Stimulated activated CD4-positive, alpha-beta T cell treated with anti-CD3 and anti-CD28 coated beads, Interleukin-1b, Interleukin-23, amount 100 ng/mL, for 1 hour (primary cell): ENCODE measurements at places on chromosomes 11 and 22.

DNA sequence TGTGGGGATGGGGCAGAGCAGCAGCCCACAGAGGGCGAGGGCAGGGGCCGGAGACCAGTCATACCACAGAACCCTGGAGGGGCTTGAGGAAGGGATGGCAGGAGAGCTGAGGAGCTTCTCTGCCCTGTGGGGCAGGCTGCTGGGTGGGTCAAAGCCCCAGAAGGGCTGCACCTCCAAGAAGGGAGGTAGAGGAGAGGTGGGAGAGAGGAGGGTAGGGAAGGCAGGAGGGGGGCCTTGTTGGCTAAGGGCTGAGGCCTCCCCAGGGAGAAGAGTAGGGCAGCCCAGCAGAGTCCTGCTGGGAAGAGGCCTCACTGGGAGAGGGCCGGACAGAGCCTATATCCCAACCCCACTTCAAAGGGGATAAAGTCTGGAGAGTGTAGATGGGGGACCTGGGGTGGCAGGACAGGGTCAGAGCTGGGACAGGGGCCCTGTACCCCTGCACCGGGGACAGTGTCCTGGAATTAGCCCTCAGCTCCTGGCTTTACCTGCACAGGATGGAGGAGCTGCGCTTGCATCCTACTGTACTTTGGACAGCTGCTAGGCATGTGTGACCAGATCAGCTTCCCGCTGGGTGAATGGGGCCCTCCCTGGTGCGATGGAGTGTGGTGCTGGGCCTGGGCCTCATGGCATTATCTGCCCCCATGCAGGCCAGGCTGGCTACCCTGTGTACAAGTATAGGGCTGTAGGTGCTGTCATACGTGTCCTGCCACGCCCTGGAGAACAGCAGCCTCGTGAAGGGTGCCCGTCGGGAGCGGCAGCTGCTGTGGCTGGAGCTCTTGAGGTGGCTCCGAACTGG, 7.3 kb downstream of the DGCR6L start:
- DNase-seq: no peak

- no peak for DNase-seq
Observed at GRCh38 chr22:37563153-37564081, 3.1 kb downstream of the CDC42EP1 start.

DNA sequence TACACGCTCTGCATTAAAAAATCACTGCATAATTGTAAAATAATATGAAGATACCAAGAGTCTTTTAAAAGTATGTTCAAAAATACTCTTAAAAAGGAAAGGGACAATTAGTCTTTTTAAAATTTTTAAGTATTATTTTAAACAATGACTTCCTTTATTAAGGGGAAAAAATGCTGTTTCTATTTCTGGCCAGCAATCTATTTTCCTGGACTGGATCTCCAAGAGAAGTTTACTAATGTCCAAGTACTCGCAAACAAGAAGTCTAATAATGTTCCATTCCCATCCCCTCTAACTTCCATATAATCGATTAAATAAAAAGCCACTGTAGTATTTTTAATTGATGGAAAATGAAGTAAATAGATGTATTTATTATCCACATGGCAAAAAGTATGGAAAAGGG, 123.7 kb downstream of the MPPED2 start:
- DNase-seq: no peak

DNA sequence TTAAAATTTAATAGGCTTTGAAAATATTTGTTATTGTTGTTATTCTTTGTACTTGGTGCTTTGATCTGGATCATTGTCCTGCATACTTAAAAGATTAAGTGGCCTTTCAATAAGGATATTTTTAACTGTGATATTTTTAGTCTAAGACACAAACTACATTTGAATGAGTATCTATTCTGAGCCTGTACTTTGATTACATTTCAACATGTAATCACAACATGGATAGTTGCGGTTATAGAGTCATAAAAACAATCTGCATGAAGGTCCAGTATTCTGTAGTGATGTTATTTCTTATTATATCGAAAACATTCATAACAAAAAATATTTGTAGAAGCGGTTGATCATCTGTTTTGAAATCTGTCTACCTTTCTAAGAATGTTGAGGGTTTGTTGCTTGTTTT, 58.6 kb downstream of the HIPK3 start:
- no peak for DNase-seq

DNA sequence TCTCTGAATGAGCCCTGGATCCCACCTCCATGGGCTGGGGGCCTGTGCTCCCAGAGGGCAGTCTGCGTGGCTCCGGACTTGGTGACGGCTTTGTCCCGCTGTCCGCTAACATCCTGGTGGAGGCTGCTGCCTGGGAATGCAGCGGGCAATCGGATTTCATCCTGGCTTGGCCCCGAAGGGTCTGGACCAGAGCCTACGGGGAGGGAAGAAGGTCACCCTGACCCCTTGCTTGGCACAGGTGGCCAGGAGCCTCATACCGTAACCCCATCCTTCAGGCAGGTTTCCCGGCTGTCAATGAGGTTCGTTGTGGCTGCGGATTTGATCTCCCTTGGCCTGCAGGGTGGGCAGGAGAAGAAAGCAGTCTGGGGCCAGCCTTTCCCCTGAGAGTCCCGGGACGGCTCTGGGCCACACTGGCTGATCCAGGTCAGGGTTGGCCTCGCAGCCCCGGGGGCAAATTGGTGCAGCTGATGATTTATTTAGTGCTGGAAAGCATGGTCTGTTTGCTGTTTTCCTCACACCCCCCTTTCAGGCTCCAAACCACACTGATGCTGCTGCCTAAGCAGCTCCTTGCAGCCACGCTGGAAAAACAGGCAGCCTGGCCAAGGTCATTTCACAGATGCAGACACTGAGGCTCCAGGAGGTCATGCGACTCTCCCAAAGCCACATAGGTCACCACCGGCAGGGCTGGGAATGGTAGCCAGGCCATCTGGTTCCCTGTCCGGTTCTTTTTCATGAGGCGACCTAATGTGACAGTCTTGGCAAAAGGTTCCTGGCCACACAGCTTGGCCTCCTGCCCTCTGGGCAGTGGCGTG, 15.0 kb downstream of the PRDM11 start:
- DNase-seq: no peak

DNA sequence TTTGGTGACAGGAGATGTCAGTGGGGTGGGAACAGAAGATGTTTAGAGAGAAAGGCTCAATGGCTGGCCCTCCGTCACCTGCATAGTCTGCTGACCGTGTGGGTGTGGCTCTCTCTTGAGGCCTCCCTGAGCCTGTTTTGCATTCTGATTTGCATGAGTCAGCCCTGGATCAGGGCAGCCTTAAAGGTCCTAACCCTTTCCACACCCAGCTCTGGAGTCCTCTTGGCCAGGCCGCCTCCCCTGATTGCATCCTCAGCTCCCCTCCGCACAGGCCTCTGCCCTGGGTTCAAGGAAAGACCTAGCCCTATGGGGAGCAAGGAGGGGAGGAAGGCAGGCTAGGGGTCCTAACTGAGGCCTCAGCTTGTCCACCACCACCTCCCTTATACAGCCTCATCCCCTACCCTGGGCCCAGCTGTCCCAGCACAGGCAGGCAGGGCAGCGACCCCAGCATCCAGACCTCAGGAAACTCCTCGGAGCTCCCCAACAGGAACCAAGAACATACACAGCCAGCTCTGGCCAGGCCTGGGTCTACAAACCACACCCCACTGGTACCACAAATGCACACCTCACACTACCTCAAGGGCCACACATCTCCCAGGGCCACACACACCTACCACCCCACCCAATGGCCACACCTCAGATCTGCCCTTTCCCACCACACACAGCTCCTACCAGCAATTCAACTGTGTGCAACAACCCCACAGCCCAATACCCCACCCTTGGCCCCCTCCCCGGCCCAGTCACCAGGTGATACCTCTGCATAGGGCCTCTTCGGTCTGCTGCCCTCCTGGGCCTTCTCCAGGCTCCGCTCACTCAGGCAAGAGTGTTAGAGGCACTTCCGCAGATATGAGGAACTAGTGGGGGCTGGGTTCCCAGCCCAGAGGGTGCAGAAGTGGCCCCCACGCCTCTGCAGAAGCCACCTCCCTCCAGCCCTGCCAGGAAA, 13.7 kb downstream of the ARAP1 start:
- no peak for DNase-seq

DNA sequence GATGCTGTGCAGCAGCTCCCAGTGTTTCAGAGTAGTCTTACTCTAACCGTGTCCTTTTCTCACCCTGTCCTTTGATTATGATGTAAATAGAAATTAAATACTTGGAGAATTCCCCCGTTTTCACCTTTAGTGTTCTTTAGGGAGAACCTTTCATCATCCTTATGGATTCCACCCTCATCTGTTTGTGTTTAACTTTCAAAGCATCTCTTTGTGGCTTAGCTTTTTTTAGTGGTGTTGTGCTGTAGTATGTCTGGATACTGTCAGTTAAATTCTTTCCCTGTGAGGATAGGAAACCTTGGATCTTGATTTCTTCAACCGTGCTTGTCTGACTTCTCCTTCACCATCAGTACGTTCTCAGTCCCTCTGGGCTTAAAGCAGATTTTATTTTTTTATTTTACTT, 48.5 kb downstream of the PPP6R3 start:
- no peak for DNase-seq

GRCh38 chr22:27492566-27493201, 308.9 kb downstream of the MN1 start:
- no peak for DNase-seq

DNA sequence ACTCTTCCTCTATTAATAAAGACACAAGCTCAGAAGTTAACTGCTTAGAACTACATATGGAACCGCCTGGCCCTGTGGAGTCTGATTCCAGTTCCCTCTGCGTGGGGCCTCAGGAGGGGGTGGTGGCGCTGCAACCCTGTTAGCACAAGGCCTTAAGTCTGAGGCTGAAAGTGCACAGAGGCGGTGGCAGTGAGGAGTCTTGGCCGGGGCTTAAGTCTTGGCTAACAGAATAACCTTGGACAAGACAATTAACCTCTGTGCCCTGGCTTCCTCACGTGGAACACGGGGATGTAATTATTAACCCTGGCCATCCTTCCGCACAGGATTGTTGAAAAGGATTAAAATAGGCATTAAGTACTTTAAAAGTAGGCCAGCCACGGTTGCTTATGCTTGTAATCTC, 191.5 kb downstream of the CEP164 start:
- DNase-seq: no peak

DNA sequence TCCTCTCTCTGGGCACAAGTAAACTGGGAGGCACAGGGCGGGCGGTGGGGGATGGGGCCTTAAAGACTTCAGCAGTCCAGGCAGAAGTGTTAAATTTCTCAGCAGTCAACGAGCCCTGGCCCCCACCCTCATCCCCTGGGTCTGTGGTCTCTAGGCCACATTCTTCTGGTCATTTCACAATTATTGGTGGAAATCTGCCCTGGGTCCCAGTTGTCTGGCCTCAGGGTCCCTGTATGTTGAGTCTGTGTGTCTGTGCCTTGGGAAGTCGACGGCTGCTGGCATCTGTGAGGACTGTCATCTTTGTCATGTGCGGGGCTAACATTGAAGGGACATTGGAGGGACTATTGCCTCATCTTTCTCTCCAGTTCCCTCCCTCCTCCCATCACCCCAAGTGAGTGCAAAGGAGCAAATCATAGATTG, 1.7 kb downstream of the TSPAN18 start:
- no peak for DNase-seq

DNA sequence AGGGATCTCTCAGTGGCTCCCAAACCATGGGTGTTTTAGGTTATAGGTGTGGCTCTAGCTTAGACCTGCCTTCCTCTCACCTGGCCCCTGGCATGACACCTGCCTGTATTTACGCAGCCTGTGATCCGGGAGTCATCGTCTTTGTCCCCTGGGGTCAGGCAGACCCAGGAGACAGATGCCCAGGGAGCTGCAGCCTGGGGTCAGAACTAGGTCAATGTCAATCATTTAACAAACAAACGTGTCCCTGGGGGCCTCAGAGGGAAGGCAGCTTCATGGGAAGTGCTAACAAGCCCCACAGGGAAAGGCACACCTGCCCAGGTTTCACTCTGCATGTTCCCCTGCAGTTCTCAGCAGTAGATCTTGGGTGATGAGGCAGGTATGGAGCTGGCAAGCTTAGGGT, 12.0 kb downstream of the BACE1-AS start:
- no peak for DNase-seq

DNA sequence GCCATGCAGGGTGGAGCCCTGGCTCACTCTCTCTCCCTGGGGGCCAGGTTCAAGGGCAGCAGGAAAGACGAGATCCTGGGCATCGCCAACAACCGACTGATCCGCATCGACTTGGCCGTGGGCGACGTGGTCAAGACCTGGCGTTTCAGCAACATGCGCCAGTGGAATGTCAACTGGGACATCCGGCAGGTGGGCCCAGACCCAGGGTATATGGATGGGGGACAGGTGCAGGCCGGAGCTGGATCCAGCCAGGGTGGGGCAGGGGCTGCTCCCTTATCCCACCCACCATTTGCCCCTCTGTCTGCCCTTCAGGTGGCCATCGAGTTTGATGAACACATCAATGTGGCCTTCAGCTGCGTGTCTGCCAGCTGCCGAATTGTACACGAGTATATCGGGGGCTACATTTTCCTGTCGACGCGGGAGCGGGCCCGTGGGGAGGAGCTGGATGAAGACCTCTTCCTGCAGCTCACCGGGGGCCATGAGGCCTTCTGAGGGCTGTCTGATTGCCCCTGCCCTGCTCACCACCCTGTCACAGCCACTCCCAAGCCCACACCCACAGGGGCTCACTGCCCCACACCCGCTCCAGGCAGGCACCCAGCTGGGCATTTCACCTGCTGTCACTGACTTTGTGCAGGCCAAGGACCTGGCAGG, 2.9 kb downstream of the TRPT1 start:
- no peak for DNase-seq

- DNase-seq: no peak
Observed at GRCh38 chr11:65459552-65459951, 37.0 kb downstream of the NEAT1 start.

- no peak for DNase-seq
Observed at GRCh38 chr11:108002476-108002875, 6.2 kb upstream of the CUL5 start.

- no peak for DNase-seq
Observed at GRCh38 chr11:104655066-104655465, 243.2 kb downstream of the CASP12 start.

DNA sequence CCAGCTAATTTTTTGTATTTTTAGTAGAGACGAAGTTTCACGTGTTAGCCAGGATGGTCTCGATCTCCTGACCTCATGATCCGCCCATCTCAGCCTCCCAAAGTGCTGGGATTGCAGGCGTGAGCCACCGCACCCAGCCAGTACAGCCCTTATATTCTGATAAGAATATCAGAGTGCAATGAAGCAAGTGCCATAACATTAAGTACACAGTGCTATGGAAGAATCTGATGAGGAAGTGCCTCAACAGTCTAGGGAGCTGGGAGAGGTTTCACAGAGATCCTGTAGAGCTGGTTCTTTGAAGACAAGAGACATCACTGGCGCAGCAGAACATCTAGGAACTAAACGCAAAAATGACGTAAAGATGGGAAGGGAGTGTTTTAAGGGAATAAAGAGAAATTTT, 2.1 kb downstream of the RTCB start:
- DNase-seq: no peak

DNA sequence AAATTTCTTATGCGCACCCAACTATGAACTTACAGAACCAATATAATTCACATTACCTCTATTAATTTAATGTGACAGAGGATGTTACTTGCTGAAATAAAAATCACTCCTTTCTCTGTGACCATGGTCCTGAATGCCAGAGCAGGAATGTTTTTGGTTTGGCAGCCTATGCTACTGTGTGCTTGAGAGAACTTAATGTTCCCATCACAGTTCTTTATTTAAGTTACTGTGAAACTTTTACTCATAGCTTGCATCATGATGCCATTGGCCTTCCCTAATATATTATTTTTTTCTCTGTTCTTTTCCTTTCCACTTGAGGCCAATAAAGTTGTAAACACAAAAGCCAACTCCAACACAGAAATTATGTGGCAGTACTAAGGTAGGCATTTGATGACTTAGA, 142.2 kb downstream of the FAM76B start:
- no peak for DNase-seq

GRCh38 chr11:11565636-11566035, 56.2 kb downstream of the GALNT18 start:
- DNase-seq: no peak

- no peak for DNase-seq
Observed at GRCh38 chr11:114060392-114061047, 1.0 kb downstream of the ZBTB16 start.
